IMR-90 (cell line): ENCODE measurements at places on chromosomes 12 and 14. TPM values are rescaled to one million over a fixed set of nuclear protein-coding genes. Genes with fewer than 3 reads are reported as not detected.

DNA sequence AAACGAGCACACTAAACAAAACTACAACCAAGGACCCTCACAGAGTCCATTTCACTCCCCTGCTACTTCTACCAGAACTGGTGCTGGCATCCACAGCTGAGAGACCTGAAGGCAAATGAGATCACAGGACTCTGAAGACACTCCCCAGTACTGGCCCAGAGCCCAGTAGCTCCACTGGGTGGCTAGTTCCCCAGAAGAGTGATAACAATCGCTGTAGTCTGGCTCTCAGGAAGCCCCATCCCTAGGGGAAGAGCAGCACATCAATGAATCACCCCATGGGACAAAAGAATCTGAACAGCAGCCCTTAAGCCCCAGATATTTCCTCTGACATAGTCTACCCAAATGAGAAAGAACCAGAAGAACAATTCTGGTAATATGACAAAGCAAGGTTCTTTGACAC lies 190.7 kb upstream of the BMP4 start:
- H3K27me3 ChIP-seq, result peaks cover 7% of the 10 kb centered on the region; the same call in 1 of the 2 replicates
- no peaks in the 10 kb centered on the region for H3K4me1 ChIP-seq
- H3K27ac ChIP-seq, result no peak overlapping the region
- no peaks in the 10 kb centered on the region for H3K36me3 ChIP-seq
- DNase-seq, result peak; percentile 12

- DNase-seq, result no peak
- peaks cover 14% of the 10 kb centered on the region for H3K4me1 ChIP-seq
- H3K27ac ChIP-seq, result no peak overlapping the region
- no peak overlapping the region for H3K4me3 ChIP-seq
Observed at GRCh38 chr12:27869567-27869966, 89.5 kb upstream of the MANSC4 start.

GRCh38 chr12:97716356-97716755 lies 253.8 kb downstream of the RMST start:
- H3K4me1 ChIP-seq, result no peaks in the 10 kb centered on the region
- DNase-seq, result no peak
- no peak overlapping the region for H3K27ac ChIP-seq
- H3K36me3 ChIP-seq, result no peaks in the 10 kb centered on the region

DNA sequence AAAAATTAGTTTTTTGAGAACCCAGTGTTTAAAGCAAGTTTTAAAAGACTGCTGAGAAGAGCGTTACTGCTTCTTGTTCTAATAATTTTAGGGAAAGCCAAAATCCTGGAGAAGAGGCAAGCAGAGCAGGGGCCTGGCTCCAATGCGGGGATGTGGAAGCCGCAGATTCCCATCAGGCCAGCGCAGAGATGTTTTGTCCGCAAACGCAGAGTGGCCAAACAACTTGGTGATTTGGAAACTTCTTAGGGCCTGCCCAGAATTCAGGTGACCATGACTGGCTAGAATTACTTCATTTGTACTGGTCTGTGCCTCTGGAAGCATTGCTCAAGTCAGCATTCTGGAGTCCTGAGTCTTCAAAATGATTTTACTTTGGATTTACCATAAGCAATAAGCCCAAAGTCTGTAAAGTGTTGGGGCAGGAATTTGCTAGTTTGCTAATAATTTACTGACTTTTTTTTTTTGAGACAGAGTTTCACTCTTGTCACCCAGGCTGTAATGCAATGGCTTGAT lies 208.4 kb downstream of the PPM1H start:
- no peaks in the 10 kb centered on the region for H3K36me3 ChIP-seq
- H3K27ac ChIP-seq, result no peak overlapping the region
- H3K4me3 ChIP-seq, result no peak overlapping the region
- no peaks in the 10 kb centered on the region for H3K27me3 ChIP-seq

DNA sequence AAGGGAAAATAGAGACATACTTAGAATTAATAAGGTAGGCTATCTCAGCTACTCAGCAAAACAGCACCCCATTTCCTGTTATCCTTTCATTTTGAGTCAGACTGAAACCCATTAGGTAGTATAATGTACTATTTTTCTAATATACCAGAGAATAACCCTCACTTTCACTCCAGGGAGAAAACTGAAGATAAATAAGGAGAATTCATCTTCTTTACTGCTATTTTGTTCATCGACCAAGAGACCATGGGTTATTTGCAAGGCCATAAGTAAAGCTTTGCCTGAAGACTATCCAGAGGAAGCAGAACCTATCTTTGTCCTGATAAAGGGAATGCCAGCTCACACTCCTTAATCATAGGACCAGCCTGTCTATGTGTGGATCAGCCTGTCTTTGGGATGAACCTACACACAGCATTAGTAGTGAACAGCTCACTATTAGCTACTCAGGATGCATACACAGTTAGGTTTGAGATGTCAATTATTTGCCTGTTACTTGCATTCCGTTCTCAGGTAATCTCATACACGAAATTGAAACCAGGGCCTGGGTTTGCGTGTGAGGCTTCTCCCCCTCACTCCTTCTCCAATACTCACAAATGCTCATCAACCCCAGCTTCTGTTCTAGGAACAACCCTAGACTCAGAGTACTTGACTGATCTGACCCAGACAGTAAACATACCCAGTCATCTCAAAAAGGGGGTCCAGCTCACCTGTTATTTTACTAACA lies 124.4 kb downstream of the DAD1 start:
- H3K36me3 ChIP-seq, result no peaks in the 10 kb centered on the region
- peaks cover 37% of the 10 kb centered on the region for H3K27me3 ChIP-seq
- no peak for DNase-seq
- H3K27ac ChIP-seq, result no peak overlapping the region

DNA sequence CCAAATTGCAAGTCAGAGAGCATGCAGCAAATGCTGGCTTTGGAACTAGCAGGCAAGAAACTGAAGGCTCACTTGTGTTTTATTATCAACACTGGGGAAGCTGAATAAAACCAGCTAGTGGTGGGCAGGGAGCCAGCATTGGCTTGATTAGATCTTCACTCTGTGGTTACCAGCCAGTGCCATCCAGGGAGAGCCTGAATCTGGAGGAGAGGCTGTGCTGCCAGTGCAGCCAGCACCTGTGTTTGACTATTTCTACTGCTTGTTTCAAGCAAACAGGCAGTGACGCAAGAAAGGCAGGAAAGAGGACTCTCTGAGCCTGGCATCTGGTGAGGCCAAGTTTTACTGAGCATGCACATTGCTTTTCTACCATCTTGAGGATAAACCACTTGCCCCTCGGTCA lies 247.0 kb downstream of the PHLDA1 start:
- H3K27ac ChIP-seq, result peak overlapping the region; percentile 1; the same call in 1 of the 2 replicates
- H3K36me3 ChIP-seq, result no peaks in the 10 kb centered on the region
- peaks cover 21% of the 10 kb centered on the region for H3K4me1 ChIP-seq
- H3K27me3 ChIP-seq, result no peaks in the 10 kb centered on the region

GRCh38 chr14:99817331-99817730 lies 24.1 kb downstream of the EML1 start:
- peaks cover 8% of the 10 kb centered on the region for H3K36me3 ChIP-seq
- H3K4me3 ChIP-seq, result no peak overlapping the region

GRCh38 chr14:100296106-100296651 lies 10.1 kb downstream of the SLC25A29 start:
- no peak overlapping the region for H3K27ac ChIP-seq
- DNase-seq, result no peak
- H3K4me3 ChIP-seq, result no peak overlapping the region

GRCh38 chr12:2277492-2278155 lies 224.8 kb downstream of the CACNA1C start:
- DNase-seq, result no peak
- no peak overlapping the region for H3K27ac ChIP-seq
- peaks cover 9% of the 10 kb centered on the region for H3K4me1 ChIP-seq
- H3K36me3 ChIP-seq, result no peaks in the 10 kb centered on the region
- H3K4me3 ChIP-seq, result no peak overlapping the region

DNA sequence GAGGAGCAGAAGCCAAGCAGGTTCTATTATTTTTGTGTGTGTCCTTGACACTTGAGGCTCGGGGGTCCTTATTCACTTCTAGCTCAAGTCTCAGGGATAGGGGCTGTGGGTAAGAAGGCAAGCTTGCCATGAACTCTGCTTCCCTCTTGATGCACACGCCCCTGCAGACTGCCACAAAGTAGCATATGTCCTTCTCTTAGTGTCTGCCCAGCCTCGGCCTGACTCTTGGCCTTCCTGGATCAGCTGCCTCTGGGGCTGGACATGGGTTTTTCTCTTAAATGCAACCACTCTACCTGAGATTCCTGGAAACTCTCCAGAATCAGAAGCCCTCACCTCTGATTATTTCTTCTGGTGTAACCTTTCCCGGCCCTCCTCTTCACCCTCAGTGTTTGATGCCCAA lies 28.2 kb upstream of the PEX5 start:
- no peak for DNase-seq
- H3K27me3 ChIP-seq, result peaks cover 16% of the 10 kb centered on the region
- H3K4me1 ChIP-seq, result no peaks in the 10 kb centered on the region

DNA sequence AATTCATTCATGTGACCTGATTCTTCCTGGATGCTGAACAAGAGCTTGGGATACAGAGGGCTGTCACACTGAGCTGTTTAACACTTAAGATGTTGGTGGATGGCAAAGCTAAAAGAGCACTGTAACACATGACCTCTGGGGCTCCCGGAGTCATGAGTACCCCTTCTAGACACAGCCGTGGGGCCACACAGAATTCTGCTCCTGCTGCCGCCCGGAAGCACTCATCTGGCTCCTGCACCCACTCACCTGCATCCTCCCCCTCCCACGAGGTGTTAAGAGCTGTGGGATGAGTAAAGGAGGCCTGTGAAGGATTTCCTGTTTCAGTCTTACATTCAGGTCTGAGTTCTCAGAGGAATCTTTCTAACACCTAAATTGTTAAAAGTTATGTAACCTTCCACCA lies 78.0 kb upstream of the SSTR1 start:
- H3K27me3 ChIP-seq, result no peaks in the 10 kb centered on the region
- peaks cover 3% of the 10 kb centered on the region for H3K4me1 ChIP-seq
- no peak for DNase-seq
- H3K36me3 ChIP-seq, result no peaks in the 10 kb centered on the region
- no peak overlapping the region for H3K4me3 ChIP-seq

GRCh38 chr12:69901221-69901905 lies 76.3 kb downstream of the MYRFL start:
- H3K27ac ChIP-seq, result no peak overlapping the region
- H3K27me3 ChIP-seq, result no peaks in the 10 kb centered on the region
- no peak for DNase-seq
- no peaks in the 10 kb centered on the region for H3K36me3 ChIP-seq
- H3K4me3 ChIP-seq, result no peak overlapping the region
- peaks cover 2% of the 10 kb centered on the region; the same call in 1 of the 2 replicates for H3K4me1 ChIP-seq

- no peak for DNase-seq
- H3K27ac ChIP-seq, result no peak overlapping the region
- no peak overlapping the region for H3K4me3 ChIP-seq
Observed at GRCh38 chr12:530308-530707, 70.6 kb downstream of the B4GALNT3 start.

DNA sequence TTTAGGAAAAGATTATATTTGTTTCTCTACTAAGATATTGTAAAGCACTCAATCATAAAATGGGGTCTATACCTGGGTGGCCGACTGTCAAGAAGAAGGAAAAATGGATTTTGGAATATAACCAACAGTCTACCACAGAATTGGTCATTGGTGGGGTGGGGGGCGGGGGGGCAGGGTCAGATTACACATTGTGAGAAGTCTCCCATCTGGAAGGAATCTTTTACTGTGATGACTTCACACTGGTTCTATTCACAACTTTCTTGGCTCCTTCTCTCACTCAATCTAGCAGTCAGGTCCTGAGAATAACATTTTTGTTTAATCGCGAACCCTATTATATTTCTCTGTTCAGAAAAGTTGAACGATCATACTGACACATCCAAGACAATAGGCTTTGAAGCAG lies 8.7 kb upstream of the CLEC4E start:
- H3K27ac ChIP-seq, result no peak overlapping the region
- no peak for DNase-seq
- no peak overlapping the region for H3K4me3 ChIP-seq

GRCh38 chr12:31861360-31861759 lies 97.9 kb upstream of the RESF1 start:
- H3K36me3 ChIP-seq, result no peaks in the 10 kb centered on the region
- no peak for DNase-seq
- H3K27me3 ChIP-seq, result no peaks in the 10 kb centered on the region
- no peaks in the 10 kb centered on the region for H3K4me1 ChIP-seq
- no peak overlapping the region for H3K4me3 ChIP-seq

DNA sequence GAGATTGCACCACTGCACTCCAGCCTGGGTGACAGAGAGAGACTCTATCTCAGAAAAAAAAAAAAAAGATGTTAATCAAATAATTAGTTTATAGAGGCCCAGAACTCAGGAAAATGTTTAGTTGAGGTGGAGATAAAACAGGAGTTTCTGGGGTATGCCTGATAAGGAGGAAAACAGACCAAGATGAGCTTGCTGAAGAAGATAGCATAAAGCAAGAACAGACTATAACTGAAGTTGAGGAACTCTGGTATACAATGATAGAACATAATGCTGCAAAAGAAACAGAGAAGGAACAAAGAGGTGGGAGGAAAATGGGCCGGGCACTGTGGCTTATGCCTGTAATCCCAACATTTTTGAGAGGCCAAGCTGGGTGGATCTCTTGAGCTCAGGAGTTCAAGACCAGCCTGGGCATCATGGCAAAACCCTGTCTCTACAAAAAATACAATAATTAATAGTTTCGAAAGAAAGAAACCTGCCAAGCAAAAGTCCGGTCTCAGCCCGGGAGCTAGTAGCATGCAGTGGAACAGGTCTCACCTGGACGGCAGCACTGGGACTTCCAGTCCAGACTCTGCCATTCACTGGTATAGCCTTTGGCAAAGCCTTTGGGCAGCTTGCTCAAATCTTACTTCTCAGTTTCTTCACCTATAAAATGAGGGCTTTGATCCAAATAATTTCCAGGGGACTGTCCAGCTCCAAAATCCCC lies 25.4 kb downstream of the SLC35E3 start:
- H3K27me3 ChIP-seq, result no peaks in the 10 kb centered on the region
- H3K4me1 ChIP-seq, result no peaks in the 10 kb centered on the region
- H3K36me3 ChIP-seq, result no peaks in the 10 kb centered on the region
- DNase-seq, result no peak
- no peak overlapping the region for H3K27ac ChIP-seq

DNA sequence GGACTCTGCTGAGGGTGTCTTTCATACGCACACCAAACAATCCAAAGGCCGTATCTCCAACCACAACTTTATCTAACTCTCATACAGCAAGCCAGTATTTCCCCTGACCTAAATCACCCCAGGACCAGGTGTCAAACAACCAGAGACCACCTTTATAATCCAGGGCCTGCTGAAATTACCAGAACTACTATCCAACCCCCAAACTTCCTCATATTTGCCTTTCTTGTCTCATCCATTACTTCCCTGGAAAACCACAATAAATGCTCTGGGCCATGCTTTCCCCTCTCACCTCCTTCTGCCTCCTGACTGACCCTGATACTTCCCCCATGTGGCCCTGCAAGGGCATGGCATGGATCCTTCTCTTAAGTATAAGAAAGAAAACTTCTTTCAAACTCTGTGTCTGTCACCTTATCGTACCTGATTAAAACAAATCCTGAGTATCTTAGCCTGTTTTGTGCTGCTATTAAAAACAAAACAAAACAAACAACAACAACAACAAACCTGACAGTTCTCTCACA lies 44.7 kb upstream of the CRACR2A start:
- H3K4me3 ChIP-seq, result no peak overlapping the region
- H3K27ac ChIP-seq, result no peak overlapping the region
- no peaks in the 10 kb centered on the region for H3K36me3 ChIP-seq
- H3K4me1 ChIP-seq, result no peaks in the 10 kb centered on the region

GRCh38 chr12:127881371-127882140 lies 385.4 kb upstream of the TMEM132C start:
- H3K36me3 ChIP-seq, result no peaks in the 10 kb centered on the region
- no peaks in the 10 kb centered on the region for H3K27me3 ChIP-seq
- H3K4me3 ChIP-seq, result no peak overlapping the region
- H3K27ac ChIP-seq, result no peak overlapping the region
- H3K4me1 ChIP-seq, result no peaks in the 10 kb centered on the region
- DNase-seq, result no peak

The TMEM119 gene
- total RNA-seq, result 6.7 and 8.1 TPM in 2 replicates

The PLCZ1 gene
- not detected in 2 replicates for total RNA-seq

The L3HYPDH gene
- total RNA-seq, result 40.9 and 54.7 TPM in 2 replicates

The SLC8B1 gene
- 4.1 and 5.0 TPM in 2 replicates for total RNA-seq

The MEG3 gene
- 31.5 and 32.5 TPM in 2 replicates for total RNA-seq

The FOXM1 gene
- total RNA-seq, result 14.9 and 16.9 TPM in 2 replicates
